ENCODE measurements at places on chromosomes 5 and 9. TPM values are rescaled to one million over a fixed set of nuclear protein-coding genes. Genes with fewer than 3 reads are reported as not detected.

Gene SAXO1
- total RNA-seq = under 0.01 TPM

Gene FAM153A
- not detected for total RNA-seq

Gene GFI1B
- total RNA-seq = not detected

Gene S1PR3
- 2.1 TPM for total RNA-seq

Gene TLX3
- total RNA-seq = not detected

Gene MAP1B
- 66.8 TPM for total RNA-seq

Gene TAF11L4
- total RNA-seq = not detected

Gene SCGB3A2
- total RNA-seq = not detected

Gene IL5
- not detected for total RNA-seq

Gene CMYA5
- total RNA-seq = 1.5 TPM

Gene CDC20B
- not detected for total RNA-seq

Gene RNF14
- 105 TPM for total RNA-seq

Gene HARS2
- 35.6 TPM for total RNA-seq

Gene PCDHA9
- not detected for total RNA-seq

Gene C6
- total RNA-seq = not detected

Gene STOM
- 245 TPM for total RNA-seq

Gene SLC4A9
- total RNA-seq = not detected

Gene FAM200C
- 7.0 TPM for total RNA-seq

Gene SH3RF2
- total RNA-seq = under 0.01 TPM

Gene FCN1
- not detected for total RNA-seq

Gene SH3GL2
- 0.31 TPM for total RNA-seq

Gene PLPPR1
- total RNA-seq = not detected

Gene TMED9
- total RNA-seq = 75.6 TPM

Gene TRIO
- 157 TPM for total RNA-seq
